ENCODE measurements at places on chromosomes 5 and 9.

DNA sequence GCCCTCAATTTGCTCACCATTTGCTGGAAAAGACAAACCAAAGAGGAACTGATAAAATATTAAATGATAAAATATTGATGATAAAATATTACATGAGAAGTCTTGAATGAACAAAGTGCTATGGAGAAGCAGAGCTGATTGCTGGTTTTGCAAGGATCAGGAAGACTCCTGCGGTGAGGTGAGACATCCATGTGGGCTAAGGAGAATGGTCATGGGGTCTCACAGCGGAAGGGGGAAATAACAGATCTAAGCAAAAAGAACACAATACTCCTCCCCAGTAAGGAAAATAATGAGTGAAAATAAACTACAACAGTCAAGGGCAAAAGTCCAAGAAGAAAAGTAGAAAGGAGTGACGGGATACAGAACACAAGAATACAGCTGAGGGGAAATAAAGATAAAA is 146.8 kb downstream of the LURAP1L start:
- DNase-seq: no peak

GRCh38 chr5:143044265-143044664 is 274.1 kb downstream of the ARHGAP26 start:
- DNase-seq: no peak

GRCh38 chr5:150411245-150411979 is 1.3 kb downstream of the CD74 start:
- DNase-seq: peak; percentile 21

DNA sequence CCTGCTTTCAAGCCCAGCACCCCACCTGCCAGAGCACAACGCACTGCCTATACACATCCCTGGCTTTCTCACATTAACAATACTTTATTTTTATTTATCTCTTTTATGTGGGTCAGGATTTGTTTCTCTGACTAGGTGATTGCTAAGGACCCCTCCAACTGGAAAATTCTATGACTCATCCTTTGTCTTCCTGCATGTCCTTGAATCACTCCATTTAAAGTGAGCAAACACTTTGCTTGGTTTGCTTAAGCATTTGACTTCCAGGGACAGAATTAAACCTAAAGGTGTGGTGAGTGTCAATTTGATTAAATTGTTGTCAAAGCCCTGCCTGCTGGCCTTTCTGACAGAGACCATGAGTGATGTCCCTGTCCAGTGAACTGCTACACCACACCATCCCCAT is 536.5 kb upstream of the BRINP1 start:
- no peak for DNase-seq

- no peak for DNase-seq
Measured at GRCh38 chr5:34817558-34818351, 21.2 kb upstream of the TTC23L start.

Data from AML-193 (cell line).